ENCODE measurements at places on chromosomes 11 and 22. TPM values are rescaled to one million over a fixed set of nuclear protein-coding genes. Genes with fewer than 3 reads are reported as not detected.
A peak's percentile ranks its signal among the peaks of the same experiment; 100 is the strongest.

MMP27 gene
- total RNA-seq: not detected

MEI1 gene
- total RNA-seq: not detected

TMPRSS4 gene
- total RNA-seq: 249 TPM

GRCh38 chr11:83693306-83693992 is 407.3 kb upstream of the CCDC90B start:
- no peak overlapping the region for H3K27ac ChIP-seq
- H3K36me3 ChIP-seq: no peaks in the 10 kb centered on the region
- no peaks in the 10 kb centered on the region for H3K4me1 ChIP-seq
- no peak overlapping the region for H3K4me3 ChIP-seq
- DNase-seq: no peak

DNA sequence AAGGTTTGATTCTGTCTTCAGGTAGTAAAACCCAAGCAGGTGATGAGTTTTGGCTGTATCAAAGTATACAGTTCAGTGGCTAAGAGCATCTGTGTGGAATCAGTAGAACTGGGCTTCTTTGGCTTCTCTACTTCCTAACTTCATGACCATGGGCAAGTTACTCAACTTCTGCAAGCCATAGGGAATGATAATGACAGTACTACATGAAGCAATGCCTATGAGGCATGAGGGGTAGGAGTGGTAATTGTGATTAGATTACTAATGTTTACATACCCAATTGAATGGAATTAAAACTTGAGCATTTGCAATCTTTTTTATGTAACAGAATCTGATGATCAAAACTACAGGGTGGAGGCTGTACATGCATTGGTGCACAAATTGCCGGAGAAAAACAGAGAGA is 164.3 kb downstream of the PGR start:
- H3K27me3 ChIP-seq: no peaks in the 10 kb centered on the region
- DNase-seq: no peak

- DNase-seq: no peak
- no peaks in the 10 kb centered on the region for H3K4me1 ChIP-seq
- no peaks in the 10 kb centered on the region for H3K27me3 ChIP-seq
Measured at GRCh38 chr11:28017816-28018215, 90.1 kb downstream of the KIF18A start.

DNA sequence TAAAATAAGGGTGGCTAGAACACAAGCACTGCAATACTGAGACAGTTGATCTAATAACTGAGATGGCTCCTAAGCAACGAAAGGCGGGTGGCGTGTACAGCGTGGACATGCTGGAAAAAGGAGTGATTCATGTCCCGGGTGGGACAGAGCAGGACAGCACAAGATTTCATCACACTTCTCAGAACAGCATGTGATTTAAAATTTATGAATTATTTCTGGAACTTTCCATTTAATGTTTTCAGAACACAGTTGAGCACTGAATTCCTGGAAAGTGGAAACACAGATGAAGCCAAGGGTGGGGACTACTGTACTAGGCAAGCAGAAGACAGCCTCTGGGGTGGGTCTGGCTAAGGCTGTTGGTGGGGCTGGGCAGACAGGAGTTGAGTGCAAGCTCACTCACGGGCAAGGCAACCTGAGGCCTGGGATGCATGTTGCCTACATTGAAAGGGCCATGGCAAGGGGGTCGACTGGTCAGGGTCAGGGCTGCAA is 165.6 kb upstream of the DDI1 start:
- H3K27me3 ChIP-seq: no peaks in the 10 kb centered on the region
- no peak overlapping the region for H3K4me3 ChIP-seq
- no peaks in the 10 kb centered on the region for H3K36me3 ChIP-seq

DNA sequence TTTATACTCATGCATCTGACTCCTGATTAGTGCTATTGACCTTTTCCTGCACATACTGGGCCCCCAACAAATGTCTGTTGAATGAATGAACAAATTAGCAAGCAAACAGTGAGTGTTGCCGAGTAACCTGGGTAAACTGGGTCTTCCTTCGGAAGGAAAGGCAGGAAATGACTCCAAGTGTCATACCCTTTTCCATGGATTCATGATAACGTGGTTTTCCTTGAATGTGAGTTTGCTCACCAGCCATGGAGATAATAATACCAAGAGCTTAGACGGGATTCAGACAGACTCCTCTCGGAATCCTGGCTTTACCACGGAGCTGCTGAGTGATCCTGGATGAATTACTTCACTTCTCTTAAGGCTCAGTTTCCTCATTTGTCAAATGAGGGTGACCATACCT is 16.7 kb downstream of the TECTA start:
- no peak overlapping the region for H3K4me3 ChIP-seq
- no peak overlapping the region for H3K27ac ChIP-seq
- no peaks in the 10 kb centered on the region for H3K27me3 ChIP-seq
- no peak for DNase-seq

DNA sequence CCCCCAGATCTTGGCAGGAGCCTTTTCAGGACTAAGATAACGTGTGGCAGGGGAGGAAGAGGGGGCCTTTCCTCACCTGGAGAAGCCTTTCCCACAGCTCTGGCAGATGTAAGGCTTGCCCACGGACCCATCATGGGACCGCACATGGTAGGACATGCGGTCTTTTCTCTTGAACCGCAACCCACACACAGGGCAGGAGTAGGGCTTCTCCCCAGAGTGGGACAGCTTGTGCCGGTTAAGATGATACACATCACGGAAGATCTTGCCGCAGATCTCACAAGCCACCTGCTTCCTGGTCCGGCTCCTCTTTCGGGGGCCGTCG is 1.9 kb downstream of the PATZ1 start:
- H3K27ac ChIP-seq: peak overlapping the region; percentile 43
- peak; percentile 20 for DNase-seq
- H3K4me1 ChIP-seq: peaks cover 33% of the 10 kb centered on the region
- H3K36me3 ChIP-seq: no peaks in the 10 kb centered on the region

GRCh38 chr11:71930556-71931244 is 1.9 kb downstream of the RNF121 start:
- H3K4me1 ChIP-seq: peaks cover 20% of the 10 kb centered on the region
- no peak overlapping the region for H3K27ac ChIP-seq
- no peaks in the 10 kb centered on the region for H3K36me3 ChIP-seq
- H3K4me3 ChIP-seq: no peak overlapping the region
- no peaks in the 10 kb centered on the region for H3K27me3 ChIP-seq
- no peak for DNase-seq

DNA sequence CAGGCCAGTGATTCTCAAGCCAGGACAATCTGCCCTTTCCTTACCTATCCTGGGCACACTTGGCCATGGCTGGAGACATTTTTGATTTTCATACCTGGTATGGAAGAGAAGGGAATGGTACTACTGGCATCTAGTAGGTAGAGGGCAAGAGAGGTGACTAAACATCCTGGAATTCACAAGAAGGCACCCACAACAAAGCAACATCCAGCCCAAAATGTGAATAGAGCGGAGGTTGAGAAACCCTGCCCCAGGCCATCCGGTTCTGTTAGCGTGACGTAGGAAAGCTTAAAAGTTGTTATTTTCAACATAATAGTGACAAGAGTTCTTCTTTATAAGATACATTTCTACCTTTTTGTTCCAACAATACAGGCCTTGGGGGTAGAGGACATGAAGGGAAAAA is 114.9 kb upstream of the ALX4 start:
- H3K4me3 ChIP-seq: no peak overlapping the region
- no peaks in the 10 kb centered on the region for H3K36me3 ChIP-seq
- peaks cover 5% of the 10 kb centered on the region for H3K27me3 ChIP-seq
- DNase-seq: no peak
- no peak overlapping the region for H3K27ac ChIP-seq
- H3K4me1 ChIP-seq: no peaks in the 10 kb centered on the region

DNA sequence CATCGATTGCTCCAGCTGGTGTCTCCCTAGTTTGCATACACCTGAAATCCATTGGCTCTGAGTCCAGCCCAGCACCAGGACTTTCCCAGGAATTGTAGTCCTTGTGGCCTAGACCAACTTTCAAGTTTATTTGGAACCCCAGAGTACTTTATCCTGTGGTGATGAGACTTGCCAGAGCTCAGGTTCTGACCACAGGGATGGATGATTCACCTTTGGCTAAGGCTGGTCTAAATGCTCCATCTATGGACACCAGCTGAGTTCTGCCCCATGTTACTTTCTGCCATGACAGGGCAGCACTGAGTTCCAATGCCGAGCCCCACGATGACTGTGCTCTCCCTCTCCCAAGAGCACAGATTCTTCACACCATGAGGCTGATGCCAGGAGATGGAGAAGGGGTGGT is 17.3 kb upstream of the INSC start:
- DNase-seq: no peak
- H3K4me3 ChIP-seq: no peak overlapping the region
- no peaks in the 10 kb centered on the region for H3K36me3 ChIP-seq
- H3K4me1 ChIP-seq: no peaks in the 10 kb centered on the region
- H3K27me3 ChIP-seq: peaks cover 2% of the 10 kb centered on the region

DNA sequence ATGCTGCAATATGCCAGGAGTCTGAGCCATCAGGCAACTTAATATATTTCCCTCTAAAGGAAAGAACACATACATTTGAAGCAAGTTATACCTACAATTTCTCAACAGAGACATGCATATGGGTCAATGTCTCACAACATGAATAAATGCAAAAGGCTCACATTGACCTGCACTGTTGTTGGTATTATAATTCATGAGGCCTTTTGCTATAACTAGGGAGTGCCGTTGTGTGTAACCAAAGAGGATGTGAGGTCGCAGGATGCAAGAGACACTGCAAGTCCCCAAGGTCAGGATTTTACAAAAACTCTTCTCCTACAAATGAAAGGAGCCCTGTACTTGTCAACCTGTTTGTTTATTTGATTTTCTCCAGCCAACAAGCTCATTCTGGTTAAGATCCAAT is 250.5 kb downstream of the LARGE1 start:
- no peak overlapping the region for H3K4me3 ChIP-seq
- no peaks in the 10 kb centered on the region for H3K36me3 ChIP-seq
- DNase-seq: no peak
- H3K27me3 ChIP-seq: no peaks in the 10 kb centered on the region
- H3K27ac ChIP-seq: no peak overlapping the region
- H3K4me1 ChIP-seq: peaks cover 7% of the 10 kb centered on the region

DNA sequence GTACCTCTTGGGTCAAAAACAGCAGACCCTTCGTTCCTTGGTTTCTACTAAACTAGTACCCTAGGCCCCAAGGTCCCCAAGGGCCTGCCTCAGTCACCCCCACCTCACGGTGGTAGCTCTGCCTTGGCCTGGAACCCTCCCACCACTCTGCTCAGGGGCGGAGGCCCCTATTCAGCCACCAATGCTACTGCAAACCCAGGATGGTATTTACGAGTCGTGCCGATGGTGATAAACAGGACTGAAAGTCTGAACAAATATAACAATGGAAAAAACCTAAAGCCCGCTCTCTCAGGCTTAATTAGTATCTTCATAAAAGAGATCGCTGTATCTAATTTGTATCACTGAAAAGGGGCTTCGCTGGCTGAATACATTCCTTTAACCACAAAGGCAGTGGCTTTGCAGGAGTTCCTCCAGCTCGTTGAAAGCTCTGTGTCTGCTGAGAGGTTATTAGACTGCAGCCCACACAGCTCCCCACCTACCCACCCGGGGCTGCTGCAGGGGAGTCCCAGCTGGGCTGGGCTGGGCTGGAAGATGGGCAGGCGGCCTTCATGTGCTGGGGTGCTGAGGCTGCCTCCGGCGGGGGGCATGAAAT is 15.2 kb downstream of the SHISAL1 start:
- no peaks in the 10 kb centered on the region for H3K4me1 ChIP-seq
- H3K27me3 ChIP-seq: no peaks in the 10 kb centered on the region
- H3K4me3 ChIP-seq: no peak overlapping the region
- no peak for DNase-seq

- peak; percentile 85 for DNase-seq
- H3K36me3 ChIP-seq: no peaks in the 10 kb centered on the region
- peaks cover 60% of the 10 kb centered on the region for H3K4me1 ChIP-seq
- peak overlapping the region; percentile 59 for H3K27ac ChIP-seq
- peaks cover 80% of the 10 kb centered on the region for H3K27me3 ChIP-seq
- peak overlapping the region; percentile 46 for H3K4me3 ChIP-seq
Measured at GRCh38 chr11:76208438-76209374, 2.4 kb upstream of the WNT11 start.

DNA sequence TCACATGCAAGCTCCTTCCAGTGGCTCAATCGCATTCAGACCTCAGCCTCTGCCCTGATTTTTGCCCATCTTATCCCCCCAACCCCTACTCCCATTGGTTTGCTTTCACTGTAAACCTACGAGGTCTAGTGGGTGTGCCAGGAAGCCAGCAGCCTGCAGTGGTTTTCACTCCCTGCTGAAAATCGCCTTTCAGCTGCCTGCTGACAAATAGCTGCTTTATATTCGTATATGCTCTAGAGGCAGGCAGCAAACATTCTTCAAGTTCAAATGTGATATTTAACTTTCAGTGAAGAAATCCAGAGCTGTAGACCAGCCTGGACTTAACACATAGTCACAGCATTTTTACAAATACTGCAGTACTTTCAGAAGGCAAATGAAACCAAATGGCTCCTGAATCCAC is 92.8 kb upstream of the APOA1 start:
- DNase-seq: peak; percentile 33
- peak overlapping the region; percentile 22 for H3K27ac ChIP-seq
- no peaks in the 10 kb centered on the region for H3K36me3 ChIP-seq
- H3K4me3 ChIP-seq: peak overlapping the region; percentile 17
- H3K4me1 ChIP-seq: peaks cover 18% of the 10 kb centered on the region

DNA sequence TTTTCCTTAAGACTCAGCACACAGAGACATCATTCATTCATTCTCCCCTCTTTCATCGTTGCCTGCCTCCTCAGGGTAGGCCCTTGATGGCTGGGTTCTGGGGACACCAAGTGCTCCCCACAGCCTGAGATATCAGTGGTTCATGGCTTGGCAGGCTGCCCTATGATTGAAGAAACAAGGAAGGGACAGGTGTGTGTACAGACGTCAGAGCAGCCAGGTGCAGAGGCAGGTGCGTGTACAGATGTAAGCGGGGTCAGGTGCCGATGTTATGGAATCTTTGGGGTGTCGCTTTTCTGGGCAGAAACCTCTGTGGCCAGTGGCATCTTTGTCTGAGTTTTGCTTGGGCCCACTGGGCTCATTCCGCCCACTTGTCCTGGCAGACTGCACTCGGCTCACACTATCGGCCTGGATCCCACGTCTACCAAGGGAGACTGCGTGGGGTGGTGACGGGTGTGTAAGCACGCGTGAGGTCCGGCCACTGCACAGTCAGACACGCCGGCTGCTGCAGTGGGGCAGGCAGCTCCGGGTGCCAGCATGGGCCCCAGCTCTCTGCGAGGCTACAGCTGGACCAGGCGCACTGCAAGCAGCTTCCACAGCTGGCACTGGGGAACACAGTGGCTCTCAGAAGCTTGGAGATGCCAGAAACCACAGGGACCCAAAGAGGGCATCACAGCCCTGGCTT is 20.9 kb upstream of the KIAA0930 start:
- peak; percentile 67 for DNase-seq
- no peaks in the 10 kb centered on the region for H3K36me3 ChIP-seq
- no peak overlapping the region for H3K4me3 ChIP-seq
- peaks cover 14% of the 10 kb centered on the region for H3K4me1 ChIP-seq
- H3K27me3 ChIP-seq: no peaks in the 10 kb centered on the region
- H3K27ac ChIP-seq: no peak overlapping the region

GRCh38 chr22:49587421-49587820 is 240.3 kb downstream of the BRD1 start:
- no peak overlapping the region for H3K4me3 ChIP-seq
- peak; percentile 1 for DNase-seq

- no peak overlapping the region for H3K27ac ChIP-seq
- no peak overlapping the region for H3K4me3 ChIP-seq
- DNase-seq: no peak
- peaks cover 10% of the 10 kb centered on the region for H3K36me3 ChIP-seq
- H3K27me3 ChIP-seq: no peaks in the 10 kb centered on the region
- H3K4me1 ChIP-seq: no peaks in the 10 kb centered on the region
Measured at GRCh38 chr22:24077416-24077815, 66.3 kb downstream of the CABIN1 start.

Measured in transverse colon (tissue), 4 donors.